ENCODE measurements at places on chromosomes 1 and 21.

- DNase-seq: no peak
These were observed 9.4 kb upstream of the FMO3 start for GRCh38 chr1:171081314-171081753.

DNA sequence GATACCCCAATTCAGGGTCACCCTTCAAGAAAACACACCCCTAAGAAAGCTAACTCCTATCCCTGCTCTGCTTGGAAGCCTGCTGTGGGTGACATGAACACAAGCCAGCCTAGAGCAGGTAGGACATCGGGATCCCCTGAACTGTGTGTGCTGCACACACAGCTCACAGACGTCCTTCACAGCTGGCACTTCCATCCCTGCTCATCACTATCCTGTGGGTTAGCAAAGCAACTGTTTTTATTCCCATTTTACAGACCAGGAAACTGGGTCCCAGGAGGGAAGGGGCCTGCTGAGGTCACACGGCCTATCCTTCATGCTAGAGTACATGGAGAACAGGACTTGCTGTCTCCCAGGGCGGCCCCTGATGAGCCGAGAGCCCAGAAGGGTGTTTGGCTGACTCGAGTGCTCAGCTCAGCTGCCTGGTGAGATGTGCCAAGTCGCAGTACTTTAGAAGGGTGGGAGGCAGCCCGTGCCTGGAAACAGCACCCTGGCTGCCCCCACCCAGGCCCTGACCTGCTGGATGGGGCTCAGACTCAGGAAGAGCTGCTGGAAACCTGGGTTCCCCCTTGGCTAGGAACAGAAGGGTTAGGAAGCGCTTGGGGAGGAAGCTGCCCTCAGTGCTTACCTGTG, 28.3 kb upstream of the BTG2 start:
- DNase-seq: no peak

GRCh38 chr1:221274373-221274772, 395.1 kb downstream of the HLX start:
- DNase-seq: no peak

- DNase-seq: no peak
These were observed 37.7 kb upstream of the GPR37L1 start for GRCh38 chr1:202084791-202085681.

DNA sequence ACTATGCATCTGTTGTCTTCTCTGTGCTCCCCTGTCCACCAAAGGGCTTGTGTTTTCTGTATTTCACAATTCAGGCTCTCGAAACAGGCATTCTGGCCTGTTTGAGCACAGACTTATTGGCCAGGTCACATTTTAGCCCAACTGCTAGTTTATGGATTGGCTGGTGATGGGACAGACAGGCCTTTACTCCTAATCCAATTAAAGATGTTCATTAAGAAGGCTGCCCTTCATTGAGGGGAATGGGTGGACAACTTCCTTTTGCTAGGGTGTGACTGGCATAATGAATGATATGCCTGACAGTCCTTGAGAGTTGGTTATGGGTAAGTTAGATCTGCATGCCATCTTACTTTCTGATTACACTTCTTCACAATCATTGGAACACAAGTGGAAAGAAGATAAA, 86.4 kb downstream of the LTN1 start:
- DNase-seq: no peak

DNA sequence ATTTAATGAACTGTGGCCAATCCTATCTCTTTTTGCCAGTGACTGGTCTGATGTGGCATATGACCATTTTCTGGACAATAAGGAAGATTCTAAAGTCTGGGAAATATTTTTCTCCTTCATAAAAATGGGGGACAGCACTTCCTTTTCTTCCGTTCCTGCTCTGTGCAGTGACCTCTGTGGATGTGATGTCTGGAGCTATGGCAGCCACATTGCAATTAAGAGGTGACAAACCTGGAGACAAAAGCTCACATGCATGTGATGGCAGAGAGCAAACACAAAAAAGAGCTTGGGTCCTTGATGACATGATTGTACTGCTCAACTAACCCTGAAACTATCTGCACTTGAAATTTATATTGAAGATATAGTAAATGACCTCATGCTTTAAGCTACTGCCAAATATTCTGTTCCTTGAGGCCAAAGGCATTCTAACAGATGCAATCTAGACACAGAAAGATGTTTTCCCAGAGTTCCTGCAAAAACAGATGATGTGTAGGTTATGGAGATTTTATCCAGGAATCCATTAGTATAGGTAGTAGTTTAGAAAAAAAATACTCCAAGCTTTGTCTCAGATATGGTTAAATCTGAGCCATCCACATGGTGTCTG, 2.2 kb upstream of the MAGI3 start:
- no peak for DNase-seq

- DNase-seq: peak; percentile 45
These were observed 432 bp downstream of the AKT3 start for GRCh38 chr1:243849421-243850201.

DNA sequence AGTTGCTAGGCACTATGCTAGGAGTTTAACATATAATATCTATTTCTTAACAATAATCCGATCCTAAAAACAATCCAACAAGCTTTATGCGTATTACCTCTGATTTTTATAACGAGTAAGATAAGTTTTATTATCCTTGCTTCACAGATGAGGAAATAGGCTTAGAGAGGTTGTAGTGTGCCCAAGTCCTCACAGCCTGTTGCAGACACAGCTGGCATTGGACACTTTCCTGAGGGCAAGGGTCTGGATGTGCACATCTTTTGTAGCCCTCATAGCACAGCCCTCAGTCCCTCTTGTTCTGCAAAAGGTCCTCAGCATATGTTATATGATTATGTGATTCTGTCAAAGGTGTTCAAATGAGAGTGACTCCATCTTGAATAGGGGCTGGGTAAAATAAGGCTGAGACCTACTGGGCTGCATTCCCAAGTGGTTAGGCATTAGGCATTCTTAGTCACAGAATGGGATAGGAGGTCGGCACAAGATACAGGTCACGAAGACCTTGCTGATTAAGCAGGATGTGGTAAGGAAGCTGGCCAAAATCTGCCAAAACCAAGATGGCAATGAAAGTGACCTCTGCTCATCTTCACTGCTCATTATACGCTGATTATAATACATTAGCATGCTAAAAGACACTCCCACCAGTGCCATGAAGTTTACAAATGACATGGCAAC, 75.7 kb upstream of the F3 start:
- no peak for DNase-seq

Measured in activated CD8-positive, alpha-beta memory T cell treated with anti-CD3 and anti-CD28 coated beads for 1 hour (primary cell).